ENCODE measurements at places on chromosomes 6 and 20. TPM values are rescaled to one million over a fixed set of nuclear protein-coding genes. Genes with fewer than 3 reads are reported as not detected.

CRIP3 gene
- total RNA-seq: 4.5 TPM

GDAP1L1 gene
- 131 TPM for total RNA-seq

OPRM1 gene
- total RNA-seq: 1.2 TPM

HRH3 gene
- total RNA-seq: 0.82 TPM

PRL gene
- not detected for total RNA-seq

ARHGAP40 gene
- total RNA-seq: 0.41 TPM

RING1 gene
- total RNA-seq: 24.5 TPM

DEFB124 gene
- total RNA-seq: not detected

VWA7 gene
- under 0.01 TPM for total RNA-seq

DNA sequence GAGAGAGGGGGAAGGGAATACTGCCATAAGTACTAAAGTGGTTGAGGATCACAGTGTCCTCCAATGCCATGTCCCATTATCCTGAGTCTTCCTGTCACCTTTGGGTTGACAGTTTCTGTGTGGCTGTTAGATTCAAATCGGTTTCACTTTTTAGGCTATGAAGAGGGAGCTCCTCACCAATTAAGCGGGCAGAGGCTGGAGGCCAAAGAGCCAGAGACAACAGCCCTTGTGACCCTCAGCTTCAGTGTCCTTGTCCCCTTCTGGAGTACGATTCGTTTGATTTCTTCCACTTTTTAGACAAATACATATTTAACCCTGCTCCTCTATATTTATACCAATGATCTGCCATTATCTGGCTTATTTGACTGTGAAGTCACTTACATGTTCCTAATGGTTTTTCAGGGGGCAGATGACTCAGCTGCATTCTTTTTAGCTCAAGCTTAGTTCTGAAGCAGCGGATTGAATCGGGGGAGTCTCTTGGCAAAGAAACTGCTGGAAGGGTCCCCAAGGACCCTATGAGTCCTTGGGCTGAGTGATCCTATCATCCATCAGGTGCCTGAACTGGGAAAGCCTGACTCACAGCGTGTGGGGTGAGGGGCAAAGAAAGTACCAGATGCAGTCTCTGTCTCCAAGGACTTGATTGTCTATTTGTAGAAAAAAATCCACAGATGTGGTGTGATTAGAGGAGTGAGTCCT lies 18.2 kb downstream of the FERMT1 start:
- DNase-seq: no peak

PTPRT gene
- 26.9 TPM for total RNA-seq

DEFB132 gene
- not detected for total RNA-seq

DNA sequence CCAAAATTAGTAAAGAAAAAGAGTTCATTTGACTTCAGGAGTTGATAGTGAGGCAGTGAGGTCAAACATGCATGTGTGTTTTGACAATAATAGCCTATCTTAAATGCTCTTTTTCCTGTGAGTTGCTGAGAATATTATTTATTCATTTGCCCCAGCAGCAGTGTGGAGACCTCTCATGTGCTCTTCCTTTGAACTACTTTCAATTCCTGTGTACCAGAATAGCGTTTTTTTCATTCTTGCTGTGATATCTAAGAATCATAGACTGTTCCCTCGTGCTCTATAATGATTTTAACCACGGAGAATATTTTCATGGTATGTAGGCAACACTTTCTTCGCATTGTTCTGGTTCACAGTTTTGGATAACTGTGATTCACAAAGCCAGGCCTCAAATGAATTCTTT lies 5.2 kb downstream of the CDYL start:
- no peak for DNase-seq

DNA sequence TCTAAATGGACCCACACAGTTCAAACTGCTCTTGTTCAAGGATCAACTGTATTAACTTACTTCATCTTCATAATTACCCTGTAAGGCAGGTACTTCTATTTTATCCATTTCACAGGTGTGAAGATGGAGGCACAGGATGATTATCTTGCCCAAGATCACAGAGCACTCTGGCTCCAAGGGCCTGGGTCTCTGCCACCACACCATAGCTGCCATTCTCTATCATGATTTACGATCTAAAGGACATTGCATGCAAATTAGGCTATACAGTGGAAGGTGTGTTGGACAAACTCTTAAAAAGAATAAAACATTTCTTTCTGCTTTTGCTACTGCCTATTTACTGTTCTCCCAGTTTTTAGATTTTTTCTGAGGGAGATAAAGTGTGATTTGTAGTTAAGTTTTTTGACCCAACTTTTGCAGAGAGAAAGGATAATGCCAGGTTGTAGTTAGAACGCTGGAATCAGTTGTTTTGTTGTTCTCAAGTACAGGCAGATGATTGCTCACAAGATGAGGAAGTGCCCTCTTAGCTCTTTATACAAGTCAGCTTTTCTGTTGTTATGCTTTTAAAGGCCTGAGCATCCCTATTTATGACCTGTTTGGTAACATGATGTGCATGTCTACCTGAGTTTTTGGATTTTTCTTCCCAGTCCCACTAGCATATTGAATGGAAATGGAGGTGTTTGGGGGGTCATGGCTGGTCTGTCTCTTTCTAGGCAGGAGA lies 247.9 kb downstream of the ZFAND3 start:
- DNase-seq: no peak

- no peak for DNase-seq
Observed at GRCh38 chr20:9300080-9300479, 214.3 kb upstream of the LAMP5 start.

- no peak for DNase-seq
Observed at GRCh38 chr20:51434580-51435247, 107.8 kb downstream of the NFATC2 start.

DNA sequence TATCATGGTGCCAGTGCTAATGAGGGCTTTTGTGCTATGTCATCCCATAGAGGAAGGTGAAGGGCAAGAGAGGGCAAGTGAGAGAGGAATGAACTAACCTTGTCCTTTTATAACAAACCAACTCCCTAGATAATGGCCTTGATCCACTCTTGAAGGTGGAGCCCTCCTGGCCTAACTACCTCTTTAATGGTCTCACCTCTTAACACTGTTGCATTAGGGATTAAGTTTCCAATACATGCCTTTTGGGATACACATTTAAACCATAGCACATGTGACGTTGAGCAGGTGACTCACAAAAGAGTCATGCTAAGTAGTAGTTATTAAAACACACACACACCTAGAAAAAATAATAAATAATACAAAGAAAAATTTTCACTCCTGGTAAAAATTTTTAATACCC lies 36.9 kb downstream of the CCN2 start:
- DNase-seq: no peak
